NCI-H82 (cell line): ENCODE measurements at places on chromosomes 2 and 18.

DNA sequence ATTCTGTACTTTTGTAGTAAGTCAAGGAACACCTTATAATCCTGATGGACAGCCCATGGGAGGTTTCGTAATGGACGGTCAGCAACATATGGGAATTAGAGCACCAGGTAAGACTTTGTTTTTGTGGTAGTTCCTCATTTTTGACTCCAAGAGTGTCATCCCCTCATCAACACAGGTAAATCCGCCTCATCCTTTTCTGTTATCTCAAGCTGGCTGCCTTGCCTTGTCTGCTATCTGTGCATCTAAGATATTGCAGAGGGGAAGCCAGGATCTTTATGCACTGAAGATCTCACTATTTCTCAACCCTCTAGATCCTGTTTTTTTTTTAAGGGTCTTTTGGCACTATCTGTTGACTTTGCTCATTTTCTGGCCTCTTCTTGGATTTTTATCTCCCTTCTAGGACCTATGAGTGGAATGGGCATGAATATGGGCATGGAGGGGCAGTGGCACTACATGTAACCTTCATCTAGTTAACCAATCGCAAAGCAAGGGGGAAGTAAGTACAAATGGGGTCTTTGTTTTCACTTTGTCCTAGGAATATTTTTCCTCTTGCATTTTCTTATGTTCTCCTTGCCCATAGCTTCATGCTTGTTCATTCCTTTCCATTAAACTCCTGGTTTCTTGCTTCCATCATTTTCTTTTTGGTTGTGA is 133.8 kb downstream of the MEIS1 start:
- DNase-seq, result no peak

DNA sequence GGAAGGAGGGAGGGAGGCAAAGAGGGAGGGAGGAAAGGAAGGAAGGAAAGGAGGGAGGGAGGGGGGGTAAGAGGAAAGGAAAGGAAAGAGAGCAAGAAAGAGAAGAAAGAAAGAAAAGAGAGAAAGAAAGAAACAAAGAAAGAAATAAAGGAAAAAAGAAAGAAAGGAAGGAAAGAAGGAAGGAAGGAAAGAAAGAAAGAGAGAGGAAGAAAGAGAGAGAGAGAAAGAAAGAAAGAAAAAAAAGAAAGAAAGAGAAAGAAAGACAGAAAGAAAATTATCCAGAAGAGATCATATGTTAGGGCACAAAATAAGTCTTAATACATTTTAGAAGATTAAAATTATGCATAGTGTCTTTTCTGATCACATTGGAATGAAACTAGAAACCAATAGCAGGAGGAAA is 24.3 kb upstream of the TFCP2L1 start:
- no peak for DNase-seq

- DNase-seq, result no peak
Measured at GRCh38 chr2:210003359-210003758, 921 bp downstream of the RPE start.

- no peak for DNase-seq
Measured at GRCh38 chr2:239225871-239226561, 174.8 kb downstream of the HDAC4 start.

- DNase-seq, result peak; percentile 38
Measured at GRCh38 chr2:38523728-38524437, 78.8 kb downstream of the HNRNPLL start.

GRCh38 chr2:182946958-182947369 is 80.5 kb upstream of the FRZB start:
- DNase-seq, result peak; percentile 90

- DNase-seq, result no peak
Measured at GRCh38 chr2:69704446-69704845, 37.5 kb upstream of the ANXA4 start.

DNA sequence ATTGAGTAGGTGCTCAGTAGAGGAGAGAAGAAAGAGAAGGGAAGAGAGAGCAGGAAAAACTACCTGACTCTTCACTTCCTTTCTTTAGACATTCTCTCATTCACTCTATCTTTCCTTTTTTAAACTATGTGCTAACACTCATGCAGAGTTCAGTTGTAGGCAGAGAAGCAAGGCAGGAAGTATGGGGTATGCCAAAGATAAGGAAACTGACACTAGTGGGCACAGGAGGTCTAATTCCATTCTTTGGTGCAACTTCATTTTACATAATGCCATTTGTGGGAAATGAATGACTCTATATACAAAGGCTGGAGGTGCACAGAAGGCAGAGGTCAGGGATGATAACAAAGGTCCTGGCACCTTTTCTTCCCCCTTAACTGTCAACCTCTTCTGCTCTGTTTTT is 35.1 kb upstream of the ACVR1 start:
- no peak for DNase-seq

- no peak for DNase-seq
Measured at GRCh38 chr2:101854877-101855276, 136.9 kb upstream of the IL1R2 start.
